ENCODE measurements at places on chromosomes 5 and 9.

DNA sequence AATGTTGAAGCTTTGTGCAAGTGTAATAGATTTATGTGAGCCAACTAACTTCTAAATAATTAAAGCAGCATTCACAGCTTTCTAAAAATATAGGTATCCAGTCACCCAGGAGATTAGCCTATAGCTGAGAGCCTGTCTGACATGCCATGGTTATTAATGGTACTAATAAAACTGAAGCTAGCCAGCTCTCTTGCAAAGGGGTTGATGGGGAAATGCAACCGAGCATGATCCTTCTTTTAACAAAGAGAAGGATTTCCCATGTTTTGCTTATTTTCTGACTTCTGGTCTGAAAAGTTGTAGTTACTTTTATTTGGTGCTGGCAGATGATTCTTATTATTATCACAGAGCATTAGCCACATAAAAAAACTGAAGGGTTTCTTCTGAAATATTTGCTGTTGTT is 488.7 kb upstream of the CYLC2 start:
- DNase-seq = no peak

GRCh38 chr5:171644536-171644935 is 141.1 kb upstream of the SMIM23 start:
- no peak for DNase-seq

GRCh38 chr5:62718324-62718723 is 139.7 kb downstream of the LRRC70 start:
- no peak for DNase-seq

GRCh38 chr5:9058161-9058560 is 487.7 kb downstream of the SEMA5A start:
- no peak for DNase-seq

Data from stimulated activated CD4-positive, alpha-beta T cell treated with anti-CD3 and anti-CD28 coated beads, Interleukin-15, amount 100 ng/mL, for 48 hours (primary cell).